Suppressor macrophage (primary cell): ENCODE measurements at places on chromosomes 12 and 14.

DNA sequence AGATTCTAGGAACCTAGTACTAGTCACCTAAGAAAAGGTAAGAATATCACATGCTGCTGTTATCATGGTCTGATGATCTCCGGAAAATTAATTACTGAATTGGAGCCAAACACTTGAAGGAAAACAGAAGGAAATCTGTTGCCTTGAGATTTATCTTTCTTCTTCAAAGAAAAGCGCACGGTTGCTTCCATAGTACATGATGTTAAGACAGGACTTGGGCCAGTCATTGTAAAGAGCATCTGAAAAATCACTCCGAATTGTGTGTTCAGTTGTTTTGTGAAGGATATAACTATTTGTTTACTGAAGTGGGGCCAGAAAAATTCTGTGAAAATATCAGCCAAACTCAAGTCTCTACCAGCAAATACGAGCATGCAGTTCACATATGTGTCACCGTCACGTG, 134.9 kb upstream of the FOXN3 start:
- no peak for DNase-seq

- DNase-seq: no peak
Observed at GRCh38 chr12:7731486-7731885, 15.7 kb downstream of the CLEC4C start.

DNA sequence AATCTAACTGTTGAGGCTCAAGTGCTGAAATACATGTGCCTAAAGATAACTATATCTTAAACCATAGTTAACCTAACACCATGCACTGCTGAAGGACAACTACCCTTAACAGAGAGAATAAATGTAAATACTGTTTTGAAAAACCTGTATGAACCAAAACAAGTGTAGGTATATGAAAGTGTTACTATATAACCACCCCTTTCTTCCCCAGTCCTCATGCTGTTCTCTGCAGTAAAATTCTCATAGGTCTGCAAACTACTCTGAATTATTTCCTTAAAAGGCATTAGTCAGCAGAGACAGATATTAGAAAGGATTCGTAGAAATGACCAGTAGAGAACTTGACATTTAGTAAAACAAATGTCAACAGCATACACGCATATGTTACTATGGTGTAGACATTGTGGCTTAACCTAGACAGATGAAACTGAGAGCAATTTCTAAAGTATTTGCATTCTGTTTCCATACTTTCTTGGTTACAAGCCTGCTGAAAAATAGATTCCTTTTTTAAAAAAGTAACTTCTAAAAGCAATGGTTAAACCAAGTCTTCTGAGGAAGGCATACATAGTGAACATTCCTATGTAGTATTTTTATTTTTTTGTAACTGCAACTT, 13.9 kb downstream of the CSRP2 start:
- DNase-seq: no peak

DNA sequence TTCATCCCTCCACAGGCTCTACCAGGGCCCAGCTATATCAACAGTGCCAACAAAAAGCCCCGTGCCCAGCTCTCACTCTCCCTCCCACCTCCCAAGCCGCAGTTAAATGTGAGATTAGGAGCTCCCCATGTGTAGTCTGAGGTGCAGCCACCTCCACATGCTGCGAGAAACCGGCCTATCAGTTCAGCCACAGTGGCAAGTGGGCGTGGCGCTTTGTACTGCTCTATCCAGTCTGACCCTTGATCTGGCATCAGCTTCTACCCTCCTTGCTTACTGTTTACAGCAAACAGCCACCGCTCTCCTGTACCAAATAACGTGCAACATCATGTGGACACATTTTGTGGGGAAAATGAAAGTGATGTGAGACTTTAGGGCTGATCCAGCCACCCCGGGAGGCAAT, 1.7 kb downstream of the PLEK2 start:
- DNase-seq: no peak

DNA sequence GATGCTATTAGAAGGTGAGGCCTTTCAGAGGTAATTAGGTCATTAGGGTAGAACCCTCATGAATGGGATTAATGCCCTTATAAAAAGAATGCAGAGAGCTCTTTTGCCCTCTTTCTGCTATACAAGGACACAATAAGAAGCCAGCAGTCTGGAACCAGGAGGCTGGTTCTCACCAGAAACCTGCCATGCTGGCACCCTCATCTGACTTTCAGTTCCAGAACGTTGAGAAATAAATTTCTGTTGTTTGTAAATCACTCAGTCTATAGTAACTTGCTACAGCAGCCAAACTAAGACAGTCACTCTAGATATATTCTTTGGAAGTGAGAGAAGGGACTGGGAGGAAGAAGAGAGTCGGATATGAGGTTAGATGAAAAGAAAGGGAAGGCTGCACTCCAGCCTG, 125.0 kb upstream of the MYF6 start:
- DNase-seq: no peak
